Stimulated activated CD8-positive, alpha-beta memory T cell treated with anti-CD3 and anti-CD28 coated beads, Interleukin-15, amount 100 ng/mL, for 4 hours (primary cell): ENCODE measurements at places on chromosomes 4 and X.

- no peak for DNase-seq
These were observed 154.1 kb upstream of the CXCL13 start for GRCh38 chr4:77451530-77451929.

DNA sequence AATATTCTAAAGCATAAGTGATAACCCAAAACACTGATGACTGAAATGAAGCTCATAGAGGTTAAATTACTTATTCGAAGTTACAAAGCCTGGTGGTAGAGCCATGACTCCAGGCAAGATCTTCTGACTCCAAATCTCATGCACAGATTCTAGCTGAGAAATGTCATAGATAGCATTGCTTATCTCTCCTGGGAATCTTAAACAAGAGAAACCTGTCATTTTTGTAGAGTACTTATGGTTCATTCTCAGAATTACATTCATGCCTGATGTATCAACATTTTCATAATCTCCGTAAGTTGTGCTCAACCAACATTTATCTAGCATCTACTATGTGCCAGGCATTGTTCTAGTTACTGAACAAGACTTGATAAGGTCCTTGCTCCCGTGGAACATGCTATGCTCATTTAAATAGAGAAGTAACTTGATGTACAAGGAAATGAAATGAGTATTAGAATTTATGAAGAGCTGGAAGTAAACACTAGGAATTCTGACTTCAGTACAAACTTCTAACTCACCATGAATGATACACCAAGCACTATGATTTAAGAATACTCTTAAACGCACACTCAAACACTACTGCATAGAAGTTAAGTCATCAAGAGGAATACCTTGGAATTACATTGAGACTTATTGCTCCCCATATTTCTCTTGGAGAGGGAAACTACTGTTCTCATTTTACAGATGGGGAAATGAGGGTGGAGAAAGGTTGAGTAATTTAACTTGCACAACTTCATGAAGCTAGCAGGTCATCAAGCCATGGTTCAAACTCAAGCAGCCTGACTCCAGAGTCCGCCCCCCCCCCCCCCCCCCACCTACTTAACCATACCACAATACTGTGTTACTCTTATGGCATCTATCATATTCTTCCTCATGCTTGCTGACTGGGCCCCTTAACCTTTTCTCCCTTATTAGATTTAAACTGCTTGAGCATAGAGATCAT lies 45.4 kb downstream of the MBNL3 start:
- DNase-seq: no peak

- no peak for DNase-seq
These were observed 353 bp downstream of the NSD2 start for GRCh38 chr4:1871471-1872021.

GRCh38 chr4:144340931-144341330 lies 200.4 kb upstream of the GYPA start:
- DNase-seq: no peak

- DNase-seq: no peak
These were observed 31.0 kb downstream of the KDM6A start for GRCh38 chrX:44903830-44904530.

DNA sequence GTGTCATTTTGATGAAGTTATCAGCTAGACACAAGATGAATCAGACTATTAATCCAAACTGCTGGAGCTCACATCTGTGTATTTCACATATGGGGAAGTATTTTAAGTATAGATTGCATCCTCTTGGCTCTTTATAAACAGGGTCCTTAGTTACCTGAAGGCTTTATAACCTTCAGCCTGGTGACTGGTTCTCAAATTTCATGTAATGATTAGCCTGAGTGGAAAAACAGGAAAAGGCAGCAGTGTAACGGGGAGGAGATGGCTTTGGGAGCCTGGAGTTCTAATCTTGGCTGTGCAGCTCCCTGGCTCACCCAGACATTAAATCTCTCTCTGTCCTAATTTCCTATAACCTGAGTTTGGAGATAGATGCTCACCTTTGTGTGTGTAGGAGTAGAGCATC lies 103.8 kb upstream of the HPF1 start:
- no peak for DNase-seq

GRCh38 chr4:4439782-4440181 lies 52.9 kb downstream of the NSG1 start:
- DNase-seq: no peak

- no peak for DNase-seq
These were observed 3.0 kb downstream of the LONRF3 start for GRCh38 chrX:118977424-118977823.

GRCh38 chrX:128396601-128397000 lies 344.4 kb upstream of the ACTRT1 start:
- no peak for DNase-seq

DNA sequence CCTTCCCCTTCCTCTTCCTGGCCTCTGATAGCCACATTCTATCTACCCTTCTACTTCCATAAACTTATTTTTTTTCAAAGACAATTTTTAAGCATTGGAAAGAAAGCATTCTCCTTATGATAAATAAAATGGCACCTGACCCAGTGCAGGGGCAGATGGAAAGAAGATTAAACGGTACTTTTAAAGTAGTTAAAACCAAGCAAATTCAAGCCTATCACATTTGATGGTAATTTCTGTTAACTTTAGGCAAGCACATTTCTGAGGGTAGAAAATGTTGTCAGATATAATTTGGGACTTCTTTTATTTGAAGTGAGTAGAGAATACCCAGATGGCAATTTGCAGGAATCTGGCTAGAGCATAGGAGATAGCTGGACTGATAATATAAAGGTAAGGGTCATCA lies 332.9 kb downstream of the EPHA5 start:
- no peak for DNase-seq

- no peak for DNase-seq
These were observed 64.8 kb downstream of the ADRA2C start for GRCh38 chr4:3830774-3831528.

DNA sequence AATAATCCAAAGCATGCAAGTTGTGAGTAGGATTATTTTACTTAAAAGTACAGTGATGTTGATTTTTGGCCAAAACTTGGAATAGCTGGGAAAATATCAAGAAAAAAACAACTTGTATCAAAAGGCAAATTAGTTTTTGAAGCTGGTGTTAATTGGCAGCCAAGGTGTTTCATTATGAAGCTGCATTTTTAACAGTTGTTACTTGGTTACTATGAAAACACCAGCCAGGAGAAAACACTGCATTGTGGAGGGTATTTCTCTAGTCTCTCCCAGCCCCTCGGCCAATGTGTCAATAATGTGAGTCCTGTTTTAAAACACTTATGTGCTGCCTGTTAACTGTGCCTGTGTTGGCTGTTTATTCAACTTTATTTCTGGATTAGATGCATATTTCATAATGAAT lies 733.4 kb downstream of the ADGRL3 start:
- no peak for DNase-seq

DNA sequence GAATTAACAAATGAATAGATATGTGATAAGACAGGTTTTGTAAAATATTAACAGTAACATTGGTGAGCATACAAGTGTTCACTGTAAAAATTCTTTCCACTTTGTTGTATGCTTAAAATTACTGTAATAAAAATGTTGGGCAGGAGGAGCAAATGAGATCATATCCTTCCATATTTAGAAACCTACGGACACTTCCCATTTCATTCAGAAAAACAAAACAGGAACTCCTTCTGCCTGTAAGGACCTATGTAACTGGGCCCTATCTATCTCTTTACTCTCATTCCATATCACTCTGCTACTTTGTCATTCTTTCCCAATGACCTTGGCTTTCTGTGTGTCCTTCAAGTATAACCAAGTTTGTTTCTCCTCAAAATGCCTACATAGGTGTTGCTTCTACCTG lies 53.7 kb upstream of the SLC39A8 start:
- DNase-seq: no peak

DNA sequence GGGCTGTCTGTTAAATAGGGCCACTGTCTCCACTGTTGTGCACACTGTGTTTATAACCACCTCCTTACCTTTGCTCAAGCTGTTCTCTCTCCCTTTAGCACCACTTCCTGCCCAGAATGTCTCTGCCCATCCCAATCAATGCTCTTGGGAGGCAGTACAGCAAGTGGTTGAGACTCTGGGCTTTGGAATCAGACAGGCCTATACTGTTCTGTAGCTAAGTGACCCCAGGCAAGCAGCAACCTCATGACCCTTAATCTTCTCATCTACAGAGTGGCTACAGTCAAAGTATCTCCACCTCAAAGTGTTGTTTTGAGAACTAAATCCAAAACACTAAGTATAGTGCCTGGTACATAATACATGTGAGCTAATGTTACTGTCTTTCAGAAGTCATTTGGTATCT lies 3.8 kb upstream of the TXK start:
- no peak for DNase-seq

- no peak for DNase-seq
These were observed 37.8 kb upstream of the TACR3 start for GRCh38 chr4:103757631-103758030.

- DNase-seq: no peak
These were observed 50.0 kb upstream of the MTNR1A start for GRCh38 chr4:186605261-186605865.

DNA sequence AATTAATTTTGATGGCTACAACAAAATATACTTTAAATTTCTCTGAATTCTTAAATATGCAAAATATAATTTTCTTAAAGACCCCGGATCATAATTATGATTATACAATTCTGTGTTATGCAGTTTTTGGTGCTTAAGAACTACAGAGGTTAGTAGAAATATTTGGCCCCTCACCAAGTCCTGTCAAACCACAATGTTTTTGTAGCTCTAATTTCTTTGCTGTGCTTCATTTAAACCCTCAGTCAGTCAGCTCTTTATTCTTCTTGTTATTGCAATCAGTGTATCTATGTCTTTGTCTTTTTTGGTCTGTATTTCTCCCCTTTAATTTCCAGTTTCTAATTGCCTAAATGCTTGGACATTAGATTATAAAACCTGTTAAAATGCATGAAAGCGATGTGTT lies 186.1 kb downstream of the CAMK2D start:
- no peak for DNase-seq

DNA sequence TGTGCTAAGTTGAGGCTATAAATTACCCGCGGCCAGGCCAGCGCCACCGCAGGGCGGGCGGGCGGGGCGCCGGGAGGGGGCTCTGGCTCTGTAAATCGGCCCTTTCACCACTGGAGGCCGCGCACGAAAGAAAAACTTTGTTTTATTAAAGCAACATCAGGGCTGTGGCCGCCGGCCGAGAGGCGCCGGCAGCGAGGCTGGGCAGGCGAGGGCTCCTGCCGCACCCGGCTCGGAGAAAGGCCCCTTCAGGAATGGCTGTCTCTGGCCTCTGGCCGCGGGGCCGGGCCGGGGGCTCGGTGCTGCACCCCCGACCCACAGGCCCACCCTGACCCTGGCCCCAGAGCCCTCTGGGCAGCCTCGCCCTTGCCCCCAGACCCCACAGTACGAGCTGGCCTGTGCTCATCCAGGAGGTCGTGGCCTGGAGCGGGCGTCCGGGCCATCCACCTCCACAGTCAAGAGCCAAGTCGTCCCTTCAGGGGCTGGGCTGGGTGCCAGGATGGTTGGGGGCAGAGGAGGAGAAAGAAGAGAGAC lies 29.5 kb upstream of the FGFR3 start:
- no peak for DNase-seq

GRCh38 chrX:143669395-143669794 lies 33.5 kb upstream of the SLITRK4 start:
- no peak for DNase-seq

- no peak for DNase-seq
These were observed 50.0 kb downstream of the EVC start for GRCh38 chr4:5760936-5761480.

DNA sequence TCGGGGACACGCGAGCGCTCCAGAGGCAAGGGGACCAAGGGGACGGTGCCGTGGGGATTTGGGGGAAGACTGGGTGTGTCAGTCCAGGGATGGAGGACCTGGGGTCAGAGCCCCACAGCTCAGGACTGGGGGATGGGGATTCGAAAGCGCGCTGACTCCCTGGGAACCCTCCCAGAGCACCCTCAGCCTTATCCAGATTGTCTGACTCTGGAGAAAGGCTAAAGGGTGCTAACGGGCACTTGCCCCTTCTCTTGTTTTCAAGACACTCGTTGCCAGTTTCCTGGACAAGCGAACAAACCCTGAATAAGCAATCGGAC lies 1.1 kb downstream of the DOCK11 start:
- DNase-seq: no peak

- no peak for DNase-seq
These were observed 3.6 kb downstream of the MID1IP1 start for GRCh38 chrX:38804682-38805431.

- no peak for DNase-seq
These were observed 1.2 kb upstream of the NEUROG2 start for GRCh38 chr4:112517067-112517634.

DNA sequence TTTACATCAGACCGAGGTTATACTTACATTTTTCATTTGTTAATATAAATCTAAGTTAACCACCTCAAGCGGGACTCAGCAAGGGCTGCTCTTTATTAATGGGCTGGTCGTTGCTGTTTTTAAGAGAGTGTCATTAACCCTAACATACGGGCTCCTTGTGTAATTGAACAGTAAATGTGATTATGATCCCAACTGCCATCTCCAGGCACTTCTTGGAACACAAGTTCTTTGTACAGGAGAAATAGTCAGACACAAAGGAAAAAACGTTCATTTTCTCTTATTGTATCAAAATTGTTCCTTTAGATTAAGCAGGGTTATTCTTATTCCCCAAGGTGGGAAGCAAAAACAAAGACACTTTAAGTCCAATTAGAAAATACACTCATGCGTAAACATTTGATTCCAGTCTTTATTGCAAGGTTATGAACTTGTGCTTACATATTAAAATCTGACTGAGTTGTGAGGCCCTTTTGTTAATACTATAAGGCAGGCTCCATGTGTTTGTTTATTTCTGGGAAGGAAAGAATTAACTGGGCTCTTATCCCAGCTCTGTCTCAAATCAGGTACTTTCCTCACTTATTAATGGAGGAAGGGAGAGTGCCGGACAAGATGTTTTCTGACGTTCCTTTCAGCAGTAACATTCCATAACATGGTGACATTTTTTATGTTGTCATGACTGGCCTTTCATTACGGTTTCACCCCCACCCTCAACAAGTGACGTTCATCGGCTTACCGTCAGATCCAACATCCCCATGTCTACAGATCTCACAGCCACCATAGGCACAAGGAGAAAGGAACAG lies 95.9 kb downstream of the RASL11B start:
- no peak for DNase-seq

DNA sequence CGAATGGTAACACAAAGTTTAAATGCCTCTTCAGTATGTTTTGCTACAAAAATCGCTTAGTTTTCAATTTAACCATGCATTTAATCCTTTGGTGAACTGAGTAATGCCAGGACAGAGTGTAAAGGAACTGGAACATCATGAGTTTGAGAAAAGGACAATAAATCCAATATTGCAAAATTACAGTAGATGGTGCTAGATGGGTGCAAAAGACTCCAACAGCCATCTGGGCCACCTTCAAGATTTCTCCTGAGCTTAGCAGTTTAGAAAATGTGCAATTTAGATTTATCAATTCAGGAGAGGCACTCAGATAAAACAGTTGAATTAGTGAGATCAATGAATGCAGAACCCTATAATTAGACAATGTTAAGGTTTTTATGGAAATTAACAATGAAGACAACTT lies 33.2 kb upstream of the MID1IP1 start:
- no peak for DNase-seq

GRCh38 chr4:57605376-57605775 lies 495.2 kb upstream of the IGFBP7 start:
- no peak for DNase-seq

- no peak for DNase-seq
These were observed 25.1 kb upstream of the JAKMIP1 start for GRCh38 chr4:6225469-6225868.

- DNase-seq: no peak
These were observed 63.8 kb upstream of the INPP4B start for GRCh38 chr4:142909908-142910307.

GRCh38 chr4:173415885-173416653 lies 17.2 kb upstream of the SCRG1 start:
- no peak for DNase-seq
